ENCODE measurements at places on chromosomes 11 and 22. TPM values are rescaled to one million over a fixed set of nuclear protein-coding genes. Genes with fewer than 3 reads are reported as not detected.

The MIF gene
- total RNA-seq = 1,424 TPM

The TSPO gene
- total RNA-seq = 23.8 TPM

The OR51E2 gene
- not detected for total RNA-seq

The TRIM29 gene
- 0.11 TPM for total RNA-seq

The PRG2 gene
- not detected for total RNA-seq

The TMEM121B gene
- total RNA-seq = 7.5 TPM

The PPM1F gene
- total RNA-seq = 28.6 TPM

The FGF3 gene
- not detected for total RNA-seq

The MIAT gene
- 58.2 TPM for total RNA-seq

The PPP6R3 gene
- total RNA-seq = 138 TPM

The PPP6R2 gene
- total RNA-seq = 46.7 TPM

The FOLR1 gene
- total RNA-seq = 0.35 TPM

The FIBIN gene
- total RNA-seq = 0.37 TPM

The CDC42EP1 gene
- 12.7 TPM for total RNA-seq

- peak; percentile 36 for DNase-seq
Observed at GRCh38 chr11:86671531-86672006, 847 bp downstream of the ME3 start.

DNA sequence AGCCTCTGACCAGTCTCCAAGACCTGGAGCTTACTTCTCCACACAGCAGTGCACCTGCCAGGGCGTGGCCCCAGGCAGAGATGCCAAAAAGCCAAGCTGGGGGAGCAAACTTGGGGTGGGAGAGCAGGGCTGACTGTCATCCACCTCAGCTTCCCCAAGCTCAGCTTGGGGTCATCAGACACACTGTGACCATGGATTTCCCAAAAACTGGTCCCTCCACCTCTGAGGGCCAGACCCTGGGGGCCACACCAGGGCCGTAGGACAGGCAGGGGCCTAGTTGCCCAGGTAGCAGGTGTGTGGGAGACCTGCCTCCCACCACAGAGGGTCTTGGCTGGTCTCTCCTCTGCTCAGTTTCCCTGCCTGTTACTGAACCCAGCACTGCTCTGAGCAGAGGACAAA lies 30.6 kb downstream of the ARVCF start:
- no peak for DNase-seq

DNA sequence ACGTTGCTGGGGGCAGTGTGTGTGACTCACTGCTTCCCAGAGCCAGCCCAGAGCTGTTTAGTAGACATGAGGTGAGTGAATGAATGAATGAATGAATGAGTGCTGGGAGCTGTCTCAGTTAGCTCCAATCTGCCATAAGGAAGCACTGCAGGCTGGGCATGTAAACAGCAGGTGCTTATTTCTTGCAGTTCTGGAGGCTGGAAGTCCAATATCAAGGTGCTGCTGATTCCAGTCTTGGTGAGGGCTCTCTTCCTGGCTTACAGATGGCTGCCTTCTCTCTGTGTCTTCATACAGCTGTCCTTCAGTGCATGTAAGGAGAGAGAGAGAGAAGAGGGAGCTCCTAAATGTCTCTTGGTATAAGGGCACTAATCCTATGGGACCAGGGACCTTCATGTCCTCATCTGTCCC lies 4.1 kb downstream of the C11orf21 start:
- DNase-seq = no peak

DNA sequence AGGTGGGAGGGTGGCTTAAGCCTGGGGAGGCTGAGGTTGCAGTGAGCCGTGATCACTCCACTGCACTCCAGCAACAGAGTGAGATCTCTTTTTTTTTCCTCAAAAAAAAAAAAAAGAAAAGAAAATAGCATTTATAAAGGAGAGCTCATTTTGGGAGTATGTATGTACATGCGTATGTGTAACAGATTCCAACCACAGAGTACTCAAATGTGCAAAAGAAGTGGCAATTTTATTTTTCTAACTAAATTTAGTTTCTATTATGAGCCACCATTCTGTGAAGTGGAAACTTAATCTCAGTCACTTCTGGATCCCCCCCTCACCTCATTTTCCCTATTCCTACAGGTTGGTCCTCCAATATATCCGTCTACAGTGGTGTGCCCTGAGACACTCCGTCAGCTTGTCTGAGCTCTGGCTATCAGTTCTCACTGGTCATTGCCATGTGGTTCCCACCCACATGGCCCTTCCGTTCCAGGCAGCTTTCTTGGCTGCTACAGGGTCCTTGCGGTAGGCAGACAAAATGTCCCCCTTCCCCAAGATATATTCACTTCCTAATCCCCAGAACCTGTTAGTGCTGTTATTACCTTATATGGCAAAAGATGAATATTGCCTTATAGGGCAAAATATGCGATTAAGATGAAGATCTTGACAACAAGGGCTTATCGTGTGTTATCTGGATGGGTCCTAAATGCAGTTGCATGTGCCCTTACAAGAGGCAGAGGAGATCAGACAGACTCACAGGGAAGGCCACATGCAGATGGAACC lies 35.8 kb upstream of the TSKU start:
- DNase-seq = no peak

DNA sequence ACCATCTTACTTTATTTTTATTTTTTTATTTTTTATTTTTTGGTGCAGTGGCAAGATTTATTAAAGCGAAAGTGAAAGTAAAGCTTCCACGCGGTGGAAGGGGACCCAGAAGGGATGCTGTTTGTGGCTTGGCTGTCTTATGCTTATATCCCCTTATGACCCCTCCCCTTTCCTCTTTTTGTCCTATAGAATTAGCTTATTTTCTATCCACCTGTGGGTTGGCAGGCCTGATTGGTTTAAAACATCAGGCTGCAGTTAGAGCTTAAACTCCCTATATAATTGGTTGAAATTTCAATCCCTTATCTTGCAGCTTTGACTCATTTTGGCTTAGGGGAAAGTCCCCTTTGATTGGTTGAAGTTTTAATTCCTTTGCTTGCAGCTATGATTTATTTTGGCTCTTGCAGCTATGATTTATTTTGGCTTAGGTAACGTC lies 50.5 kb downstream of the NNMT start:
- DNase-seq = no peak

DNA sequence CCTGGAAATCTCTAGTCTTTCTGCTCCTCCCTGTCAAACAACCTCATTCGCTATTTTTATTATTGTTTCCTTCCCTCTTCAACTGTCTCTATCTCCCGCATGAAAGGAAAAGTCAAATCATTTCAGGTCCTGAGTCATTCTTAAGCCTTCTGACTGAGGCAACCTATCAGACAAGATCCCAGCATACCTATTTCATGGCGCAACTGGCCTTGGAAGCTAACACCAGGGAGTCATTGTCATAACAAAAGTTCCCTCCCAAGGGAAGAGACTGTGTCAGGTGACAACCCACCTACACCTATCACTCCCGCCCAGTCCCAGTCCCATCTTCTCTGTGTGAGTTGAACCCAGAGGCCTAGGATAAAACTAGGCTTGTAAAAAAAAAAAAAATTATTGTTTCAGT lies 10.2 kb upstream of the ARHGAP42 start:
- DNase-seq = peak; percentile 52

GRCh38 chr22:43439368-43440103 lies 27.7 kb downstream of the MPPED1 start:
- no peak for DNase-seq

- DNase-seq = no peak
Observed at GRCh38 chr11:35009944-35010342, 93.5 kb downstream of the PDHX start.

DNA sequence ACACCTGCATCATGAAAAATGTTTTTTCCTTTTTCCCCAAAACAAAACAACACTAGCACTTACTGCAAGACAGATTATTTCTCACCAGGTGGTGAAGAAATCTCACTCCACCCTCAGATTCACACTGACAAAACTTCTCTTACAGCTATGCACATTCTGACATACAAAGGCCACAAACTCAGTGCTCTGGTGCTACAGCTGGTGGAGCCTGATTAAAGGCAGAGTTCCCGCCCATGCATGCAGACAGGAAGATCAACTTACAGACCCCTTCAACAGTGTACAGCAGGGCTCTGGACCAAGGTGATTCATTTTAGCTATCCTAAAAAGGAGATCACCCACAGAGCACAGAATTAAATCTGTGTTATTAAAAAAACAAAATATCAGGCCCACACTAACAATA lies 112.6 kb downstream of the CADM1 start:
- no peak for DNase-seq

- peak; percentile 96 for DNase-seq
Observed at GRCh38 chr11:27698872-27699241, 1.4 kb downstream of the BDNF start.

DNA sequence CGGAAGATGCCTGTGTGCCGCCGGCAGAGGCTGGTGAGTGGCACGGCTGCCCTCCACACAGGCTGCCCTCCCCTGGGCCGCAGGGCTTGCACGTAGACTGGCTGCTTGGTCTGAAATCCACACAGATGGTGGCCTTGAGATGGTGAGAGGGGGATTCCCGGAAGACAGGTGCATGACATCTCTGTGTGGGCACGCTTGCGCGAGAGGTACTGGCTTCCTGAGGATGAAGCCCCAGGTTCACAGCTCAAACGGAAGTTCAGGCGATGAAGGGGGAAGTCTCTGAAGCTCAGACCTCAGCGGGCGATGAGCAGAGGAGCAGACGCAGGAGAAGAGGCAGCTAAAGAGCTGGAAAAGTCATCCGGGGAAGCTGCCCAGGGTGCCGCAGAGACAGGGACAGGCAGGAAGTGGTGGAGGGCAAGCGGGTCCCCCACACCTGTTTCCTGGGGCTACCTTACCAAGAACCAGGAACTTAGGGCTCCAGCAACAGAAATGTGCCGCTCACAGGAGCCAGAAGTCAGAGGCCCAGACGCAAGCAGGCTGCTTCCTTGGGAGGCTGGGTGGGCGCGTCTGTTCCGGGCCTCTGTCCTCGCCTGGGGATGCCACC lies 7.2 kb downstream of the CRELD2 start:
- no peak for DNase-seq

DNA sequence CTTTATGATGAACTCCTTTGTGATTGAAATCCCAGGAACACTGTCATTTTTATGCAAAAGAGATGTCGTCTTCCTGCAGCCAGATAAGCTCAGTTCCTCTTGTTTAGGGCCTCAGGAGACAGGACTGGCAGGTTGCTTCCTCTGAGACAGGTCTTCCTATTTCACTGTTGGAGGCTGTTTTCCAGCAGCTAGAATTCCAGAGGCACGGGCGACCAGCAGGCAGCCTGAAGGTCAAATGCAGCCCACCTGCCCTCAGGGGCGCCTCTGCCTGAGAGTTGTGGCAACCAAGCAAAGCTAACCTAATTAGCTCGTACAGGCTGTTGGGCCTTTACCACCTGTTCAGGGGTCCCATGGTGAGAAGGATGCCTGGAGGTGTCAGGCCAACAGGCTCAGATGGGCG lies 22.3 kb downstream of the SLC6A5 start:
- peak; percentile 44 for DNase-seq

- no peak for DNase-seq
Observed at GRCh38 chr11:84724256-84724655, 902.9 kb downstream of the DLG2 start.

- DNase-seq = peak; percentile 38
Observed at GRCh38 chr11:19279451-19279850, 38.7 kb upstream of the E2F8 start.

DNA sequence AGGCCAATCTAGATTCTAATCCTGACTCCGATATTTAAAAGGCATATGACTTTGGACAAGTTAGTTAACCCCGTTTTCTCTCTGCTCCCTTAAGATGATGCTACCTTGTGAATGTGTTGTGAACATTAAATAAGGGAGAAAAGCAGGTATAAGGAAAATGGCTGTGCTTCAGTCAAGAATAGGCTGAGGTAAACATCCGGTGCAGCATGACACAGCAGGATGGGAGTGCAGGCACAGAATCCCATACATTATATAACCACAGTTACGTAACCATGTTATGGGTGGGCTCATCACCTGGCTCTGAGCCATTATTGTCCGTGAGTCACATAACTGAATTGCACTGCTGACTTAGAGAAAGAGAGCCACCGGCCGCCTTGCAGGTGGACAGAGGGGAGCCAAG lies 382.2 kb upstream of the ANO5 start:
- no peak for DNase-seq

- no peak for DNase-seq
Observed at GRCh38 chr22:47647720-47648119, 885.3 kb downstream of the TBC1D22A start.

- DNase-seq = no peak
Observed at GRCh38 chr22:35448523-35448922, 48.6 kb downstream of the MCM5 start.

GRCh38 chr11:18566406-18566805 lies 22.1 kb downstream of the UEVLD start:
- DNase-seq = no peak
